Melanocyte of skin (primary cell): ENCODE measurements at places on chromosomes 11 and 22. TPM values are rescaled to one million over a fixed set of nuclear protein-coding genes. Genes with fewer than 3 reads are reported as not detected.

BIK gene
- 0.69 TPM in 1 of 2 replicates, not detected in the other for total RNA-seq

OR2AG2 gene
- 0.34 and 0.73 TPM in 2 replicates for total RNA-seq

CD3E gene
- not detected in 2 replicates for total RNA-seq

PATE4 gene
- total RNA-seq, result not detected in 2 replicates

NECTIN1 gene
- 6.9 and 12.7 TPM in 2 replicates for total RNA-seq

ZNF280B gene
- total RNA-seq, result 8.3 and 14.9 TPM in 2 replicates

TREH gene
- total RNA-seq, result not detected in 2 replicates

TMEM121B gene
- total RNA-seq, result under 0.01 and 0.15 TPM in 2 replicates

FBXO7 gene
- total RNA-seq, result 186 and 258 TPM in 2 replicates

ANO5 gene
- total RNA-seq, result 11.6 and 12.0 TPM in 2 replicates

APOC3 gene
- not detected in 2 replicates for total RNA-seq

IFITM1 gene
- total RNA-seq, result 103 and 715 TPM in 2 replicates

FBLN1 gene
- 3.7 and 7.7 TPM in 2 replicates for total RNA-seq

IRAG1 gene
- not detected in 2 replicates for total RNA-seq

PDGFB gene
- not detected in 2 replicates for total RNA-seq

OR51B4 gene
- not detected in 2 replicates for total RNA-seq

CNTN5 gene
- total RNA-seq, result not detected in 2 replicates

DCDC1 gene
- total RNA-seq, result under 0.01 TPM in 2 replicates

CHEK1 gene
- 40.3 and 48.3 TPM in 2 replicates for total RNA-seq

ANGPTL5 gene
- total RNA-seq, result not detected in 2 replicates

INPPL1 gene
- total RNA-seq, result 74.3 and 85.4 TPM in 2 replicates

RIC8A gene
- total RNA-seq, result 91.2 and 93.5 TPM in 2 replicates

OR52A1 gene
- total RNA-seq, result not detected in 2 replicates

RBMXL2 gene
- not detected in 2 replicates for total RNA-seq

ALG12 gene
- total RNA-seq, result 24.1 and 35.0 TPM in 2 replicates

EXPH5 gene
- total RNA-seq, result under 0.01 and 0.15 TPM in 2 replicates

ZNF280A gene
- 0.33 and 1.2 TPM in 2 replicates for total RNA-seq

SLC36A4 gene
- total RNA-seq, result 6.3 and 11.4 TPM in 2 replicates

MPZL3 gene
- total RNA-seq, result 1.0 and 2.5 TPM in 2 replicates

CCDC89 gene
- total RNA-seq, result 3.0 and 3.2 TPM in 2 replicates

MB gene
- not detected in 2 replicates for total RNA-seq

MTMR3 gene
- total RNA-seq, result 20.6 and 23.4 TPM in 2 replicates

SERGEF gene
- 21.7 and 28.0 TPM in 2 replicates for total RNA-seq

LARGE1 gene
- 31.3 and 55.2 TPM in 2 replicates for total RNA-seq

MUC6 gene
- not detected in 2 replicates for total RNA-seq

TSGA10IP gene
- not detected in 2 replicates for total RNA-seq

PKDREJ gene
- under 0.01 TPM in 1 of 2 replicates, not detected in the other for total RNA-seq

ANO9 gene
- under 0.01 TPM in 1 of 2 replicates, not detected in the other for total RNA-seq

PIH1D2 gene
- 3.4 and 4.0 TPM in 2 replicates for total RNA-seq

IL10RA gene
- 0.34 and 0.36 TPM in 2 replicates for total RNA-seq

MRPL40 gene
- total RNA-seq, result 41.0 and 55.6 TPM in 2 replicates

SMC1B gene
- total RNA-seq, result not detected in 2 replicates

NEFH gene
- total RNA-seq, result 0.31 and 1.3 TPM in 2 replicates

MYOD1 gene
- total RNA-seq, result not detected in 2 replicates

MRGPRE gene
- total RNA-seq, result 0.36 TPM in 1 of 2 replicates, not detected in the other

PIK3IP1 gene
- 12.4 and 25.5 TPM in 2 replicates for total RNA-seq

PICALM gene
- 207 and 315 TPM in 2 replicates for total RNA-seq

MS4A3 gene
- not detected in 2 replicates for total RNA-seq

RIN1 gene
- 5.2 and 9.1 TPM in 2 replicates for total RNA-seq

OR51F1 gene
- total RNA-seq, result not detected in 2 replicates

TH gene
- not detected in 2 replicates for total RNA-seq

P2RY6 gene
- total RNA-seq, result 0.33 TPM in 1 of 2 replicates, not detected in the other

HEPHL1 gene
- not detected in 2 replicates for total RNA-seq
